NCI-H2171 (cell line): ENCODE measurements at places on chromosomes 16 and 17.

GRCh38 chr16:15835136-15835878, 21.5 kb downstream of the MYH11 start:
- no peak for DNase-seq

DNA sequence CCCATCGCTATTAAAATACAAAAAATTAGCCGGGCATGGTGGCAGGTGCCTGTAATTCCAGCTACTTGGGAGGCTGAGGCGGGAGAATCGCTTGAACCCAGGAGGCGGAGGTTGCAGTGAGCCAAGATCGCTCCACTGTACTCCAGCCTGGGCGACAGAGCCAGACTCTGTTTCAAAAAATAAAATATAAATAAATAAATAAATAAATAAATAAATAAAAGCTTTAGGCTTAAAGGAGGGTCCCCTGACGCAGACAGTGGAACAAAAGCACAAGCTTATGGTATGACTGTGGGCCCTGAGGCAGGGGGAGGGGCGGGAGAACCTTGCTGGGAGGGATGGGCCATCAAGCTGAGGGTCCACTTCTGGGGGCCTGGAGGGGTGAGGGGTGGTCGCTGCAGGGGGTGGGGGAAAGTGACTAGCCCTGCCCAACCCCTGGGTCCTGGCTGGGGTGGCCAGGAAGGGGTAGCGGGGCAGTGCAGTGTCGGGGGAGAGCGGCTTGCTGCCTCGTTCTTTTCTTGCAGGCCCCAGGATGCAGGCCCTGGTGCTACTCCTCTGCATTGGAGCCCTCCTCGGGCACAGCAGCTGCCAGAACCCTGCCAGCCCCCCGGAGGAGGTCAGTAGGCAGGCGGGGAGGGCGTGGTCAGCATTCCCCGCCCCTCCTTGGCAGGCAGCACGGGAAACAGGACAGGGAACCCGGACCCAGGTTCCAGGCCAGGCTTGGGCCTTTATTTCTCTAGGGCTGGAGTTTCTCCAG, 4.7 kb downstream of the SERPINF1 start:
- DNase-seq, result no peak

- no peak for DNase-seq
These were observed 2.3 kb upstream of the LHX1 start for GRCh38 chr17:36934692-36935630.

GRCh38 chr17:41496803-41497484, 7.2 kb upstream of the KRT36 start:
- DNase-seq, result no peak

DNA sequence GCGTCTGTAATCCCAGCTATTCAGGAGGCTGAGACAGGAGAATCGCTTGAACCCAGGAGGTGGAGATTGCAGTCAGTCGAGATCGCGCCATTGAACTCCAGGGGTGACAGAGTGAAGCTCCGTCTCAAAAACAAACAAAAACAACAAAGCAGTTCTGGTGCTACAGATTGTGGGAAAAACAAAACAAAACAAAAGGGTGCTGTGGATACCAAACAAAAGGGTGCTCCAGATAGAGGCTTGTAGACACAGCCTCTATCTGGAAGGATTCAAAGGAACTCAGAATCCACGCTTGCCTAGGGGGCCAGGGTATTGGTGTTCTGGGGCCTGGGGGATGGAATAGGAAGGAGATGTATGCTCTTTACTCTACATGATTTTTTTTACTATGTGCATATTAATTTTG, 2.5 kb downstream of the MYLK3 start:
- DNase-seq, result no peak

DNA sequence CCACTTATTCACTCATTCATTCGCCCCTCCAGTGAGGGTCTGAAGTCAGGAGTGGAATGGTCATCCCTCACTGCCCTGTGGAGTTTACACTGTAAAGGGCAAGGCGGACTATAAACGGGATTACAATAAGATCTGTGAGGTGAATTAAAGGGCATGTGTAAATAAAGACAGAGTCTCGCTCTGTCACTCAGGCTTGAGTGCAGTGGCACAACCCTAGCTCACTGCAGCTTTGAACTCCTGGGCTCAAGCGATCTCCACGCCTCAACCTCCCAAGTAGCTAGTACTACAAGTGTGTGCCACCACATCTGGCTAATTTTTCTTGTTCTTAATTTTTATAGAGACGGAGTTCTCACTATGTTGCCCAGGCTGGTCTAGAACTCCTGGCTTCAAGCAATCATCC, 25.8 kb downstream of the GINS3 start:
- no peak for DNase-seq

- DNase-seq, result peak; percentile 73
These were observed 32.3 kb downstream of the RAP1GAP2 start for GRCh38 chr17:2828397-2829038.

- no peak for DNase-seq
These were observed 358.8 kb upstream of the TNRC6C start for GRCh38 chr17:77599699-77600098.

GRCh38 chr16:68642436-68643101, 2.5 kb upstream of the CDH3 start:
- DNase-seq, result peak; percentile 21

- no peak for DNase-seq
These were observed 45.2 kb downstream of the GRB7 start for GRCh38 chr17:39782980-39783379.

DNA sequence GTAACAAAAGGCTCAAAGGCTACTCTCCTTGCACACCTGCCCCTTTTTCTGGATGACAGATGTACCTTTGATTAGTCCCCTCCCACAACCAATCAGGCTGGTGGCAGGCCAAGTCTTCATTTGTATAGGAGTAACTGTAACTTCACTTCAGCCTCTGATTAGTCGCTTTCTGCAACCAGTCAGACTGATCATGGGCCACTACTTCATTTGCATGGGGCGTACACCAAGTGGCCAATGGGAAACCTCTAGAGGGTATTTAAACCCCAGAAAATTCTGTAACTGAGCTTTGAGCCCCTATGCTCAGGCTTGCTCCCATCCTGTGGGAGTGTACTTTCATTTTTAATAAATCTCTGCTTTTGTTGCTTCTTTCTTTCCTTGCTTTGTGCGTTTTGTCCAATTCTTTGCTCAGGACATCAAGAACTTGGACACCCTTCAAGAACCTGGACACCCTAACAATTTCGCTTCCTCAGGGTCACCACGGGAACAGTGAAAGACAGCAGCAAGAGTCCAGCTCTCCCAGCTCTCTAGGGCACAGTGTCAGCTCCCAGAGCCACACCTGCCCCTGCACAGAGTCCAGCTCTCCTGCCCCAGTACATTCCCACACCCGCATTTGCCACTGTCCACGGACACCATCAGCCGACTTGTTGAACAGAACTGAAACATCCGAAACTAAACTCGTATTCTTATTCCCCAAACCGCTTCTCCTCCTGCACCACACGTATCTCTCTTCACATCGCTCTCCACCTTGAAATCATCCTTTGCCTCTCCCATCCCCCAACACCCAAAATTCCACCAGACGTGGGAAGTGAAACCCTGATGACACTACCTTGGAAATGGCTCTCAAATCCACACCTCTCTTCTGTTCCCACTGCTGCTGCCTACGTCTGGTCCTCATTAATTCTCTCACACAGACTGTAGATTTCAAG, 53.4 kb downstream of the ABCC12 start:
- no peak for DNase-seq

- DNase-seq, result no peak
These were observed 13.9 kb upstream of the KRTAP17-1 start for GRCh38 chr17:41329279-41329948.

GRCh38 chr16:64809876-64810629, 311.8 kb downstream of the CDH11 start:
- DNase-seq, result no peak

GRCh38 chr16:14011001-14011400, 60.1 kb upstream of the MRTFB start:
- no peak for DNase-seq

DNA sequence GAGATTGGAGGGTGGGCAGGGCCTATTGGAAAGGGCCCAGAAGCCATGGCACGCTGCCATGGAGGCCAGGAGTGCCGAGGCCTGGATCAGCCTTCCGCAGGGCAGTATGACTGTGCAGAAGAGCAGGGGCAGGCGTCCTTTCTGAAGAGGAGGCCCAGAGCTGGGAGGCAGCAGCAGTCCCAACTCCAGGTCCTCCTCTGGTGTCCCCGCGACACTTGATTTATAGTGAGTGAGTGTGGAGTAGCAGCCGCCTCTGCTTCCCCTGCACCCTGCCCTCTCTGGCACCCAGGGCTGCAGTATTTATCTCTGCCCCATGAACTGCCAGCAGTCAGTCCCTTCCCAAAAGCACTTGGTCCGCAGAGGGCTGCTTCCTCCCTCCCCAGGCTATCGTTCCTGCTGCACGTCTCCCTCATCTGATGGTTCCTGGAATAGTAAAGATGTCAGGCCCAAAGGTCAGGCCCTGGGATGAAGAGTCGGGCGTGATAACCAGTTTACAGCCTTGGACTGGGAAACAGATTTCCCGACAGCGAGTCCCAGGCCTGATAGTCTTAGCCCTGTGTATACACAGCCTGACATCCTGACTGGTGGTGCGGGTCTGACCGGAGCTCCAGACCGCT, 32.9 kb downstream of the PGS1 start:
- no peak for DNase-seq

DNA sequence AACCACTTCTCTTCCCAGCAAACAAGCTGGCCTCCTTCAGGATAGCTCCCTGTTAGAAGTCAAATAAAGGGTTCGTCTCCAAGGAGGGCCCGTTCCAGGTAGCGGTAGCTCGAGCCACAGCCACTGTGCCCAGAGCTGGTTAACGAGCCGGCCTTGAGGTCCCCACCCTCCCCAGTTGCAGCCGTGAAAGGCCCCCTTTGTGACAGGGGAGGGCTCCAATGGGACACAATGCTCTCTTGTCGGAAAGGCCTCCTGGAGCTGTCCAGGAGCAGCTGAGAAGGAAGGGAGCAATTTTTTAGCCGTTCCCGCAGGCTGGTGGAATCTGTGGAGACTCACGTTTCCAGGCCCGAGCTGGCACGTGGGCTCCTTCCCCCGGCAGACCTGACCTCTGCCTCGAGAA, 29.9 kb upstream of the FOXF1 start:
- DNase-seq, result no peak

DNA sequence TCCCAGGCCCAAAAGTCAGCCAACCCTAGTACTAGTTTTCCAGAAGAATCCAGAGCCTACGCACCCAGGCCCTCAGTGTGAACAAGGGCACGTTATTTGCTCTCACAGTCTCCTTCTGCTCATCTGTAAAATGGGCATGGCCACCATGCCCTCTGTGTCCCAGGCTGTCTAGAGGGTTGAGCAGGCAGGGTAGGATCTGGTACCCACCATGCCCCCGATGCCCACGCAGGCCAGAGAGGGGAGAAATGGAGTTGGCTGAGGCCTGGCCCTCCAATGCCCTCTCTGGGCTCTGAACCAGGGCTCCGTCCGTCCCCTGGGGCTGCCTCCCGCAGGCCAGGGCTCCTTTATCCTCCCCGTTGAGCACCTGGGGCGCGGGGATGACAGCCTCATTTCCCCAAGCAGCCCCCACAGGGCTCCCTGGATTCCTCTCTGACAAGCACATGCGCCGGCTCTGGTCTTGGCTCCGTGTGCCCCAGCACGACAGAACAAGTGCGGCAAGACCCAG, 9.1 kb upstream of the BAHCC1 start:
- no peak for DNase-seq

- DNase-seq, result no peak
These were observed 23.5 kb downstream of the CHD9 start for GRCh38 chr16:53078247-53078646.

DNA sequence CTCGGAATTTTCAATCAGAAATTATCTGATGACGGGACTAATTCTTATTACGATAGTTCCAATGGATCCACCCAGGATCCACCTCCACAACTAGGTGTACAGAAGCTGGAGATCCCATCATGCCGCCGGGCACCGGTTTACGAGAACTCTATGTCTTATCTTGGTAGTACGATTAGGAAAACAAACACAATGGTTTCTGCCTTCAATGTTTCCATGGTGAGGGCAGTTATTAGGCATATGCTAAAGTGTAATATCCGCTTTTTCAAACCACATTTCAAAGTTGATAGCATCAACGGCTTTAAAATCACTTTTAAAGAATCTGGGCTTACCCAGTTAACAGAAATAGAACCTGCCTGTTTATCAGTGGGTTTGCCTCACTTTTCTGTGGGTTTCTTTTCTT, 705.7 kb downstream of the MAF start:
- no peak for DNase-seq

DNA sequence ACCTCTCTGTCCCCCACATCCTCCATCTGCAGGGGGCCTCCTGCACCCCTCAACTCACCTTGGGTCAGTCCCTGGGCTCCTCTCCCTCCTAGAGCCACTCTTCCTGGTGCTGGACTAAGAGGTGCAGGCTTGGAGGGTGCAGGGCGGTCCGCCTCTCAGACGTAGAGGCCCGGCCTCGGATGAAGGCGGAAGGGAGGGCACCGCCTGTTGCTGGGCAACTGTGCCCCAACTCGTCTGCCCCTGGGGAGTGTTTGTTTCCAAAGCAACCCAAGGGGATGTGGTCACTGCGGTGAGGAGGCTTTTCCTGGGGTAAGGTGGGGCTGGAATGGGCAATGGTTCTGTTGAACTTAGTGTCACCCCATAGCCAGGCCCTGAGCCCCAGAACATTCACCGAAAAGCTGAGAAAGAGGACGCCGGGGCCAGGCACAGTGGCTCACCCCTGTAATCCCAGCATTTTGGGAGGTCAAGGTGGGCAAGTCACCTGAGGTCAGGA, at the start of gene C16orf54:
TSS of gene C16orf54 (minus strand) at position 138 of the 493 bp plus-strand sequence. CDS start 1,039 bp downstream, outside the sequence.
- no peak for DNase-seq

DNA sequence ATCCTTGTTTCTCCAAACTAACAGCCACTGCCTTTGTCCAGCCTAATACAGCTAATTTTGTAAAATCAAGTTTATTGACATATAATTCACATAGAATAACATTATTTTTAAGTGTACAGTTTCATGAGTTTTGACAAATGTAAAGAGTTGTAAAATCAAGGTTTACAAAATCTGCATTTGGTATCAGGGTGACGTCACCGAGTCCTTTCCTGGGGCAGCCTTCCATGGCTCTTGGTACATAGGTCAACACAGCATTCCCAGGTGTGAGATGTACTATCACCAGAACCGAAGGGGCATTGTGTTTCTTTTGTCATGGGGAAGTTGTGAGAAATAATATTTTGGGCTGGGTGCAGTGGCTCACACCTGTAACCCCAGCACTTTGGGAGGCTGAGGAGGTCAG, 42.9 kb downstream of the PSMD12 start:
- no peak for DNase-seq

DNA sequence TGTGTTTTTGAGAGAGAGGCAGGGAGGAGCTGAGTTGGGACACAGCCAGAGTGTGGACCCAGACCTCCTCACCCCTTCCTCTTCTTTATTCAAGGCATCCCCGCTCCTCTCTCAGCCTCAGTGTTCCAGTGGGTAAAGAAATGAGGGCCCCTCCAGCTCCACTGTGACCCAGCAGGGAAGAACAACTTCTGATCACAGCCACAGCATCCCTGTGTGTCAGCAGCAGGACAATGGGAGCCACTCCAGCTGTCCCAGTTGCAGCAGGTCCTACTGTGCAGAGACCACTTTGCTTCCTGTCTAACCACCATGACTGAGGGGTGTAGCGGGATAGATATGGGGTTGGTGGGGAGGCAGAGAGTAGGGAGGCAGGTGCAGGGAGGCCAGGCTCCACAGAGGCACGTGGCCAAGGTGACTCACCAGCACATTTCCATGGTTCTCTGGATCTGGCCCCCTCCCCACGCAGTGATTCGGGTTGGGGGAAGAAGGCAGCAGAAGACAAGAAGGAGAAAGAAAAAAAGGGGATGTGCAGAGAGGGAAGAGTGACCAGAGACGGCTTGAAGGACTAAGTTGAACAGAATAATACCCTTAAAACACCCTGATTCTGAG, 24.5 kb downstream of the PIK3R5 start:
- no peak for DNase-seq
